Kidney (tissue), 22 donors: ENCODE measurements at places on chromosomes 6 and 20. TPM values are rescaled to one million over a fixed set of nuclear protein-coding genes. Genes with fewer than 3 reads are reported as not detected.
A peak's percentile ranks its signal among the peaks of the same experiment; 100 is the strongest.

FRK gene
- total RNA-seq = 25.0 TPM

NR2E1 gene
- not detected for total RNA-seq

CPXM1 gene
- 5.2 TPM for total RNA-seq

JPH2 gene
- total RNA-seq = 11.4 TPM

HSPA12B gene
- total RNA-seq = 18.9 TPM

RAET1G gene
- total RNA-seq = 0.41 TPM

HNF4A gene
- total RNA-seq = 26.0 TPM

TNFRSF21 gene
- 45.5 TPM for total RNA-seq

APMAP gene
- 90.9 TPM for total RNA-seq

STAU1 gene
- 85.4 TPM for total RNA-seq

DNA sequence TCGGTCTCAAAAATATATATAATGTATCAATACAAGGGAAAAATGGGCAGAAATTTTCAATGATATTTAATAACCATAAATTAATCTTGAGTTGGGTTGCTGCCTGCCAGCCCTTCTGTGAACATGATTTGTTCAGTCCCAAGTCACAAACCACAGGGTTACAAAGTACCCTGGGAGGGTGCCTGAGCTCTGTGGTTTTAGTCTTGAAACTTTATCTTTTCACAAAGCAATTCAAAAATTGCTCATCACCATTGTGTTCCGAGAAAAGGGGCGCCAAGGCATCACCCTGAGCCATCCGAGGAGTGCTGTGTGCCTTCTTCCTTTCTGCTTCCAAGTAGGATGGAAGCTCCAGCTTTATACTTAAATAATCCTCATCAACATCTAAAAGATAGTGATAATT is 141.6 kb upstream of the AKAP12 start:
- no peak for DNase-seq

GRCh38 chr20:44633872-44634600 is 17.5 kb downstream of the ADA start:
- DNase-seq = no peak

GRCh38 chr6:21200134-21200870 is 393.2 kb upstream of the SOX4 start:
- peak; percentile 32 for DNase-seq

- DNase-seq = peak; percentile 32
Measured at GRCh38 chr6:28490205-28490890, 25.2 kb downstream of the GPX6 start.

DNA sequence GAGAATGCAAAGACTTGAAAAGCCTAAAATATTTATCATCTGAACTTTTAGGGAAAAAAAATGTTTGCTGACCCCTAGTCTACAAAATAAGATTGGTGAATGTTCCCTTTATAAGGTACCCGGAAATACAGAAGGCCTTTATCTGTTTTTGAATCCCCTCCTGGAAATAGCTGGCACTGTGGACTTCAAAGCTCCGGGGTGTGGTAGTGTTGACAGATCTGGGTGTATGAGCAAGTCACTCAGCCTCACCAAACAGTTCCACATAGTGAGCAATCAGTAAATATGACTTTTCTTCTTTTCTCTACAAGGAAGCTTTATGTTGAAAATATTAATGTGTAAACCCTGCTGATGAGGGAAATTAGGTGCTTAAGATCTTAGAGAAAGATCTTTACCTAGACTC is 29.2 kb upstream of the HTR1B start:
- DNase-seq = no peak

DNA sequence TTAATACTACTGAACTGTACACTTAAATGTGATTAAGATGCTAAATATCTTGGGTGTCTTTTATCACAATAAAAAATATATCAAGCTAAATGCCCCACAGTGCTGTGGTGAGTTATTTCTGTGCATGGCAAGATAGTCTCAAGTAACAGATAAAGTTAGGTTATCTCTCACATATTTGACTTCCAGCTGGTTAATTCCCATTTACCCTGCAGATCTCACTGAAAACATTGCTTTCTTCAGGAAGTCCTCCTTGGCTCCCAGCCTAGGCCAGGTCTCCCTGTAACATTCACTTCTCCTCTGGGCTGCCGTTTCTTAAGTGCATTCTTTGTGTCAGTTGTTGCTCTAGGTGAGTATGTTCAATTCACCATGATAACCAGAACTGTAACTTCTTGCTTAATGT is 59.1 kb downstream of the SLC22A1 start:
- no peak for DNase-seq

- no peak for DNase-seq
Measured at GRCh38 chr6:90413396-90413795, 116.8 kb upstream of the BACH2 start.

- no peak for DNase-seq
Measured at GRCh38 chr6:146999766-147000165, 204.5 kb upstream of the STXBP5 start.

- no peak for DNase-seq
Measured at GRCh38 chr20:62233684-62234083, 4.6 kb upstream of the OSBPL2 start.
